Large intestine (tissue), 12 donors: ENCODE measurements at places on chromosomes 3 and 15.

DNA sequence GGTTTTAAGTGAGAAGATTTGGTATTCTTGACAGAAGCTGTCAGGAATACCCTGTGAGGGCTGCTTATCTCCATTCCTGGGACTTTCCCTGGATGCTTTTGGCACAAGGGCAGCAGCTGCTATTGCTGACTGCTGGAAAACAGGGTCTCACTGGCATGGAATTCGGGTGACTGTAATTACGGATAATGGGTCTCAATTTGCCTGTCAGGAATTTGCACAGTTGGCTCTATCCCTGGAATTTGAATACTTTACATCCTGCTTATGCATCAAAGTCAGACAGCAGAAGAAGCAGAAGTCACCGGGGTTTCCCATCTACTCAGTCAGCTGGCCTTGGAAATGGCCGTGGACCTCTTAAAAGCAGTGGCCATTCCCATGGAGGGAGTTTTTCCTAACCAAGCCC lies 25.9 kb upstream of the AKAP13 start:
- no peak for DNase-seq

DNA sequence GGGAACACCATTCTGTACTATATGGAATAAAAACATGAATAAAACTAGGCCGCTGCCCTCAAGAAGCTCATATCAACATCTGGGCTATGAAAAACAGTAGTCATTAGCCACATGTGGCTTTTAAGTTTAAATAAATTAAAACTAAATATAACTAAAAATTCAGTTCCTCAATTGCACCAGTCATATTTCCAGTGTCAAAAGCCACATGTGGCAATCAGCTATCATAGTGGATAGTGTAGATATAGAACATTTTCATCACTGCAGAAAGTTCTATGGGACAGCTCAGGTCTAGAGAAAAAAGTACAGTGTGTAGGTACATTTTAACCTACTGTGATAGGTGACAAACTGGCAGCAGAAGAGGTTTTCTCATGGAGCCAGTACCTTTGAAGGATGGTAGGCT lies 261.4 kb downstream of the FOXP1 start:
- DNase-seq: no peak

DNA sequence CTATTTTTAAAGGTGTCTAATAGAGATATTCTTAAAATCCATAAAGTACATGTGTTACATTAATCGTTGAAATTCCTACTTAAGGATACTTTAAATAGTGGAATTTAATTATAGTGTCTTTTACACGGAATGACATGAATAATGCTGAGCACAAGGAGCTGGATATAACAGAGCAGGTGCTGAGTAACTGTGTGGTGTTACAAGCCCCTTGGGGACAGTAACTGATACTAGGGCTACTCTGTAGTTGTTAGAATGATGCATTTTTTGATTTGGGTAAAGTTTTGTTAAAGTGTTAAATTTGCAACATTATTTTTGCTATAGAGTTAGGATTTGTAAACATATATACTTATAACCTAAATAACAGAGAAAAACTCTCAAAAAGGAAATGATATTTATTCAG lies 1496.1 kb downstream of the OTOL1 start:
- DNase-seq: no peak

DNA sequence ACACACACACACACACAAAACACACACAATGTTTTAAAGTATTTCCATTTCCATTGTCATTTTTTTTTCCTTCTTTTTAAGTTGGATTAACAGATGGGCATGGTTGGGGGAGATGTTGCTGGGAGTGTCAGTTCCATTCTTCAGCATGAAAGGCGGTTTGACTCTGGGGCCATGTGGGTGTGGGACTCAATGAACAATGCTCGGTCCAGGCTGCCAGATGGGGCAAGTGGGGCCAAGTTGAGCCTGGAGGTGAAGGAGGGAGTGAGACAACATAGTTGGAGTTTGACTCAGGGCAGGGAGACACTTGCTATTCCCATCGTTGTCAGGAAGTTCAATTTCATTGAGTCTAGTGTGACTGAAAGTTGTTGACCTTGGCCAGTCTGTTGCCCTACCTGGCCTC lies 125.3 kb downstream of the TLE3 start:
- no peak for DNase-seq

- DNase-seq: no peak
Observed at GRCh38 chr15:69486481-69487110, 34.0 kb downstream of the RPLP1 start.

GRCh38 chr15:77546870-77547269 lies 85.8 kb downstream of the LINGO1 start:
- DNase-seq: no peak

DNA sequence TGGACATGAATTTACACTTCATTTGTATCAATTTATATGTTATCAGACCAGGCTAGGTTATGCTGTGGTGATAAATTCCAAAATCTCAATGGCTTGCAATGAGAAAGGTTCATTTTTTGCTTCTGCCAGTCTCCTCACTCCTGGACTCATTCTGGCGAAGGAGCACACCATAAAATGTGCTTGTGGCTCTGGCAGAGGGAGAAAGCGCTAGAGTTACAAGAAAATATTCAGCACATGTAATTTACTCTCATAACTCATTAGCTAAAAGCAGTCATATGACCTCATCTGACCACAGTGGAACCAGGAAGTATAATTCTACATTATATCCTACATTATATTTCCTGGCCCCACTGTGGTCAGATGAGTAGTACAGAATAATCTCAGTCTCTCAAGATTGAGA lies 193.8 kb downstream of the BCHE start:
- DNase-seq: peak; percentile 47

GRCh38 chr15:73394782-73395181 lies 26.0 kb upstream of the HCN4 start:
- no peak for DNase-seq

- DNase-seq: no peak
Observed at GRCh38 chr15:78717956-78718656, 77.1 kb upstream of the CHRNB4 start.

GRCh38 chr15:85579957-85580694 lies 199.7 kb downstream of the AKAP13 start:
- DNase-seq: no peak

DNA sequence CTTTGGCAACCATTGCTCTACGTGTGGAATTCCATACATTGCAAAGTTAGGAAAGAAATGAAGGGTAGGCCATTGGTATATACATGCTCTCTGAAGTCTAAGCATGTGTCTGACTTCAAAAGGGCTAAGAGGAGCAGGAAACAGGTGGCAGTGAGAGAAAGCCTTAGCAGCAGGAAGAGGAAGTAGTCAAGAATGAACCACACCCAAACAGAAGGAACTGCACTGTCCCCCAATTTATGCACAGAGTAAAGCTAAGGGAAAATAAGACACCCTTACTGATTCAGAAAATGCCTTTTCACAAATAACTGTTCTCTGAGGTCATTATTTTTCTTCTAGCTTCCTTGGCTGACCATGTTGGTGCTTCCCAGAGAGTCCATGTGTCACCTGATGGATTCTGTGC lies 575.4 kb downstream of the NTRK3 start:
- DNase-seq: no peak

DNA sequence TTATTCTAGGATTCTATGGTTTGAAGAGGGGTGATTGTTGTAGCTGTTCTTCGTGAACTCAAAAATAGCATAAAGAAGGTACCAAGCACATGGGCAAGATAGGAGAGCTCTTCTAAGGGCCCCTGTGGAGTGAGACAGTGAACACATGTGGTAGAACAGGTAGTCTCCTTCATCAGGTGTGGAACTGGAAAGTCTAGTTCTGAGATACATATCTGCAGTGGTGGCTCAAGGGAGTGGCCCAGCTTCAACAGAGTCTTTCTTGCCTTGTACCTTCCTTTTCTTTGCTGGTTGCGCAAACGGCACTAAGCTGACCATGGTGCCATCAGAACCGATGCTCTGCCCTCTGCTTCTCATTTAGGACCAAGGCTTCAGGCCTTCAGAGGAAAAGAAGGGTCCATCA lies 65.2 kb downstream of the CERS3 start:
- DNase-seq: no peak

GRCh38 chr3:32510075-32510724 lies 7.5 kb upstream of the CMTM6 start:
- peak; percentile 67 for DNase-seq

DNA sequence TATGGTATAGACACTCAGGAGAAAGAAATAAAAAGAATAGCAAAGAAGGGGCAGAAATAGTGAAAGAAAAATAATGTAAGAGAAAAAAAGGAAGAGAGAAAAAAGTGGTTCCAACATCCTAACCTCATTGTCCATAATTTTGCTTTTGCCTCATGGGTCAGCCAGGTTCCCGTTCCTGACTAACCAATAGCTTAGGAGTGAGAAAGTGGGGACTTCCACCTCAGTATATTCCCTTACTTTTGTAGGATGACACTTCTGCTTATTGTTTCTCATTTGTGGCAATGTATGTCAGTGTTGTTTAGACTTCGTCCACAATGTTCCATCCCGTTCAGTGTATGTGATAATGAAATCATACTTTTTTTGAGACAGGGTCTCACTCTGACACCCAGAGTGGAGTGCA lies 9.3 kb upstream of the SLC12A8 start:
- DNase-seq: no peak

DNA sequence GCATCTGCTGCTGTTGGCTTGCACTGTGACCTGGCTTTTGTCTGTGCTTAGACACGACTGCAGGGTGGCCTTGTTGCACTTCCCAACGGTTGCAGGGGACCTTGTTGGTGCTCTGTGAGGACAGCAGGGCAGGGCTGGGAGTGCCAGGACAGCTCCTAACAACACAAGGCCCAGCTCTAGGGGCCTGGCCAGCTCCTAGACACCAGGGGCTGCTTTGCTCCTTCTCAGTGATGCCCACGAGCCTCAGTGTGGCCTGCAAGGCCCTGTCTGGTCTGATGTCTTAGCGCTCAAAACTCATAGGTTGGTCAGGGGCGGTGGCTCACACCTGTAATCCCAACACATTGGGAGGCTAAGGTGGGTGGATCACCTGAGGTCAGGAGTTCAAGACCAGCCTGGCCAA lies 149.1 kb downstream of the CHSY1 start:
- no peak for DNase-seq

DNA sequence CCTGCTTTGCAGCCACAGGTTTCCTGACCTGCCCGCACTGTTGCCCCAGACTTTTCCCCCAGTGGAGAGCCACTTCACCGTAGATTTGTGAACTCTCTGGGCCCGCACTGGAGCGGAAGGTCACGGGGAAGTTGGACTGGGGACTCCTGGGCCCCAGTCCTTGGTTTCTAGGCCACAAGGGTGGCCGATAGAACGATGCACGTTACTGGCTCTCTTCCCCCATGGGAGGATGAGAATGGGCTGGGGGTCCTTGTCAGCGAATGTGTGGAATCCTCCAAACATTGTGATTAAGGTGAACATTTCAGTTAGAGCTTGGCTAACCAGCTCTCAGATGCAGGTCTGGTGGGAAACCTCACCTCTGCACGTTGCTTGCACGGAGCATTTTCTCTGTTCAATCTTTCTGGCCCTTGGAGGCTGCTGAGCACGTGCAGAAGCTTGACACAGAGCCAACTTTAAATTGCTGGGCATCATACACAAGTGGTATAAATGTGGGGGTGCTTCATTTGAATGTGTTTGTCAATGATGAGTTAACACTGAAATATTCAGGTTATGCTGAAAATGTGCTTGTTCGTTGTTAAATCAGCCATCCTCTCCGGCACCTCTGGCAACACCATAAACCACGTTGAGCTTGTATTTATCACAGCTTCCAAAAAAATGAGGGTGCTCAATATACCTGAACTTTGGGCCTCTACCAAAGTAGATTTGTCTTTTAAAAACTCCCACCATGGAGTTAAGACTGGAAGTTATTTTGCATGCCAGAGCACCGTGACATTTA lies 976 bp downstream of the DIS3L start:
- DNase-seq: peak; percentile 79

DNA sequence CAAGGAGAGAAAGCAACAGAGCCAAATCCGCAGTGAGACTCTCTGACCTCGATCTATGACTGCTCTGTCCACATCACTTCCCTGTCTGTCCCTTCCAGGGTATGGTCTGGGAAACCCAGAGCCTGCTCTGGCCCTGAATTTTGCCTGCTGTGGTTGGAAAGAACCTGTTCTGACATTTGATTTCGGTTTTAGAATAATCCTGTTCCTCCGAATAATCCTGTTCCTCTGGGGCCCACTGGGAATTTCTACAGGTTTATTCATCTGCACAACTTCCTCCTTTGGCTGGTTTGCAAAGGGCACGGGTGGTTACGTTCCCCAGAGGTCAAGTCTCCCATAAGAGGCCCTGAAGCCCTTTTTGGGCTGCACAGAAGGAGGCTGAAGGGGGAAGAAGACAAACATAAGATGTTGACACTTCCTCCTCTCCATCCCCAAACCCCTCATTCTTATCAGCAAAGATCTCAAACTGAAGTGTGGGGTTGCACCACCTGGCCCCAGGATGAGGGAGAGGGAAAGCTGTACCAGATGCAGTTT lies 10.6 kb downstream of the LAMP3 start:
- DNase-seq: no peak

DNA sequence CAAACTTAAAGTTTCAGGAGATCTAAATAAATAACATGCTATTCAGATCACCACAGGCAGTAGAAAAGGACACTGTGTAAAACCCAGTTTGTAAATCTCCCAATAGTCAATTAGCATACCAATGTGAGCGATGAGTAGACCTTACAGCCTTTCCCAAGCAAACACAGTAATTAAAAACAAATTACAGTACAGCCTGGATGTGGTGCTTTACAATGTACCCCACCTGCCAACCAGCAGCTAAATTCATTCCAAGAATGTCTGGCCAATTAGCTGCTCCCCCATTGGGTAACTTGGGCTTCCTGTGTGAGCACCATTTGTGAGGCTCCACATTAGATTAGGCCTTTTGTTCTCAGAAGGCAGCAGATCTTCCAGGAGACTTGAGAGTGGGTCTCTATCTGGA lies 635.0 kb downstream of the TBL1XR1 start:
- DNase-seq: no peak

- peak; percentile 100 for DNase-seq
Observed at GRCh38 chr15:59688782-59689625, at the start of gene BNIP2. BNIP2 (minus strand) TSS chr15:59689320; CDS start chr15:59682457, 6,863 bp downstream.

DNA sequence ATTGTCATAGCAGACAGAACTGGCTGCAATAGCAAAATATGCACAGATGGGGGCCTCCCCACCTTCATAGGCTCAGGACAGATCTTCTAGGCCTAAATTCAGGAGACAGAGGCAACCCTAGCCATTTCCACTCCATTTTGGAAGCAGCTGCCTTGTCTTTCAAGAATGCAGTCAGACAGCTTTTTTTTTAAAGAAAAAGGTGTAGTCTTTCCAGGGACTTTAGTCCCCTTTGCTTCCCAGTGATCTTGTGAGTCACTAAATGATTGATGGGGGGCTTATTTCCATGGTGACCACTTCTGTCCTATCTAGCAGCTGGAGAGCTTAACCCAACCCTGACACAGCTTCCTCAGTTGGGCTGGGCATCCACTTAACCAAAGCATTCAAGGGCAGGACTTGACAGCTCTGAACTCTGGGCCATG lies 165.9 kb downstream of the TPRG1 start:
- DNase-seq: peak; percentile 21

DNA sequence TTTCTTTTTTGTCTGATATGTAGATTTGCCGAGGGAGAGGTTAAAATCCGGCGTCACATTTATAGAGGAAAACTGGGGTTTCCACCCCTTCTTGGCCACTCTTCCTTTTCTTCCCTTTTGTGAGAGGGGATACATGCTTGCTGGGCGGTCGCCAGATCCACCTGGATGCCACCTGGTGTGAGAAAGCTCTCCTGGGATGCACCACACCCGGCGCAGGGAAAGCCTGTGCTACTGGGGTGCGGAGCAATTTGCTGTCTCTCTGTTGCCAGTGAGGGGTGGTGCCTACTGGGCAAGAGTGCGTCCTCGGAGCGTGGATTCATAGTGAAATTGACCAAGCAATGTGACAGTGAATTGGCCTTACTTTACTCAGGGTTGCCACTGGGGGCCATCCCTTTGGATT lies 2.5 kb upstream of the RGMA start:
- DNase-seq: no peak
